ENCODE measurements at places on chromosomes 11 and 22.

DNA sequence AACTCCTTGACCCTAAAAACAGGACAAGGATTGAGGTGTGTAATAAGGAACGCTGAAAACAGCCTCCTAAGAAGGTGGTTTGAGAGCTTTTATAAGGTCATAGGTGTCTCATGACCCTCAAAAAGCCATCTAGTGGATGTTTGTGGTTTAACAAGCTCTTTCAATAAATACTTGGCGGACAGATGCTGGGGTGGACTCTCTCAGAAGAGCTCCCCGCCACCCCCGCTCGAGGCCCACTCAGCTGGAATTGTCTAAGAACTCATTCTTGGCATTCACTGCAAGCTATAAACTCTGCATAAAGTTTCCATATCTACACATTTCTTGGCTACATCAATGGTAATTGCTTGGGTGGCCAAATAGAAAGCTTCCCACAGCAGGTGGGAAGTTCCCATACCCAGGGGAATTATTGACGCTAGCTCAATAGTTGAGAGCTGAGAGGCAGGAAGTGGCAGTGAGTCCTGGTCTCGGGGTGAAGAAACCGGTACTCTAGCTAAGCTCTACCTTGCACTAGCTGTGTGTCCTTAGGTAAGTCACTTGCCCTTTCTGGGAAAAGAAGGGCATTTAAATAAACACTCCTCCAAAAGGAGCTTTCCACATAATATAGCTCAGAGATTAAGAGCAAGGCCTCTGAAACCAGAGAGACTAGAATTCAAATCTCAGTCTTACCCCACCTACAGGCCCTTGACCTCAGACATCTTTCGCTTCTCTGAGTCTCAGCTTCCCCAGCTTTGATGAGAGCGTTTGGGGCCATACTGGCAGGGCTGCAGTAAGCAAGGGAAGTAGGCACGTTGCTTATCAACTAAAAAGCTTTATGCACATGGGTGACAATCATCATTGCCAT is 6.4 kb downstream of the MS4A15 start:
- no peak for DNase-seq

GRCh38 chr22:36419177-36419911 is 31.6 kb upstream of the MYH9 start:
- DNase-seq: peak; percentile 91

DNA sequence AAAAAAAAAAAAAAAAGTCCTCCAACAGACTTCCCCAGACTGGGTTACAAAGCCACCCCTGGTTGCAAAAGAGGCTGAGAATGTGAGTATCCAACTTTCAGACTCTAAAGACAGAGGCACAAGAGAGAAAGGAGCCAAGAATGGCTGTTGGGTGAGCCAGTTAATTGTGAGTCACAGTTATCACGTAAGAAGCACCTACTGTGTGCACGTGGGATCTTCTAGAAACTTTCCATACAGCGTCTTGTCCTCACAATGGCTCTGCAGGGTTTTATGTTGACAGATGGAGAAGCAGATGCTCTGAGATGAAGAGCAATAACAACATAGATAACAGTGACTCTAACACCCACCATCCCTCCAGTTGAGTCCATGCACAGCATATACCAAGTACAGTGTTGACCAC is 41.0 kb downstream of the CD82 start:
- no peak for DNase-seq

GRCh38 chr11:33262011-33262645 is 4.9 kb downstream of the HIPK3 start:
- no peak for DNase-seq

GRCh38 chr11:120524536-120525085 is 13.1 kb downstream of the GRIK4 start:
- no peak for DNase-seq
